ENCODE measurements at places on chromosomes 1 and 21.

- no peak for DNase-seq
These were observed 204.4 kb downstream of the PLA2G4A start for GRCh38 chr1:187032982-187033692.

- DNase-seq = no peak
These were observed 93.9 kb downstream of the KIF1B start for GRCh38 chr1:10304295-10304694.

DNA sequence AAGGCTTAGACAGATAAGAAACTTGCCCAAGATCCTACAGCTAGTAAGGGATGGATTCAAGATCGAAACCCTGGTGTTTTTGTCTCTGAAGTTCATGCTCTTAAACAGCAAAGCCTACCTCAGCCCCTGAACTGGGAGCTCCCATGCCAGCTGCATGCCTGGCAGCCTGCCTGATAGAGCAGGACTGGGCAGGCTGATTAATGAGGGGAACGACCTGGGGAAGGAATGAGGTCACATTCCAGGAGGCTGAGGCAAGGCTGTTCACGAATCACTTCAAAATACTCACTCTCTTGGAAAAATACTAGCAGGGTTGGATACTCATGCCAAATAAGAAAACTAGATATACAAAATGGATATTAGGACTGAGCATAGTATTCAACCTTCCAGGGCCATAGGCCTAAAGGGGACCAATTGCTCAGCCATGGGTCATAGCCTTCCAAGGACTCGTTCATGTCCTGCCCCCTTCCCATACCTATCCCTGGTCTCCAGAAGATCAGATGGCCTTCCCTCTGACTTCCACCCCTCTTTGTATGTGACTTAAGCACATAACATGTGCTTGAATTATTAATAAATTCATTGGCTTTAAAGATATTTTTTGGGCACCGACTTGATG lies 15.6 kb upstream of the TACSTD2 start:
- no peak for DNase-seq

DNA sequence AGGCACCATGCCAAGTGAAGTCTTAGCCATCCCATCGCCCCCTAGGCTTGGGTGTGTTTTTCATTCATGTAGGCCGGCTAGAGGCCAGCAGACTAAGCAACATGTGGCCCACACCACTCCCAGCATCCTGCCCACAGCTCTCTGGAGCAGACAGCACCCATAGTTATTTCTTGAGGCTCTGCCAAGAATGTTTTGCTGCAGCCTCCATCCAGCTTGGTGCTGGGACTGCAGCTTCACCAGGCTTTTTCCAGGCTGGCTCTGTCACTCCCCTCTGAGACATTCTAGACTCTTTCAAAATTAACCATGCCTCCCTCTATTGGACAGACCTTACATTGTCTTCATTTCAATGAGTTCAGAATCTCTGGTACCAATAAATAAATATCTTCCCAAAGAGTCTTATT lies 104.2 kb downstream of the DUSP10 start:
- no peak for DNase-seq

Measured in activated CD4-positive, alpha-beta T cell treated with anti-CD3 and anti-CD28 coated beads, Interleukin-2, amount 50 U/mL, for 1 hour (primary cell).